ENCODE measurements at places on chromosomes 7 and 10.

- no peak for DNase-seq
Observed at GRCh38 chr7:2139004-2139699, 93.6 kb downstream of the MAD1L1 start.

- DNase-seq, result no peak
Observed at GRCh38 chr10:12186323-12186722, 9.4 kb downstream of the NUDT5 start.

DNA sequence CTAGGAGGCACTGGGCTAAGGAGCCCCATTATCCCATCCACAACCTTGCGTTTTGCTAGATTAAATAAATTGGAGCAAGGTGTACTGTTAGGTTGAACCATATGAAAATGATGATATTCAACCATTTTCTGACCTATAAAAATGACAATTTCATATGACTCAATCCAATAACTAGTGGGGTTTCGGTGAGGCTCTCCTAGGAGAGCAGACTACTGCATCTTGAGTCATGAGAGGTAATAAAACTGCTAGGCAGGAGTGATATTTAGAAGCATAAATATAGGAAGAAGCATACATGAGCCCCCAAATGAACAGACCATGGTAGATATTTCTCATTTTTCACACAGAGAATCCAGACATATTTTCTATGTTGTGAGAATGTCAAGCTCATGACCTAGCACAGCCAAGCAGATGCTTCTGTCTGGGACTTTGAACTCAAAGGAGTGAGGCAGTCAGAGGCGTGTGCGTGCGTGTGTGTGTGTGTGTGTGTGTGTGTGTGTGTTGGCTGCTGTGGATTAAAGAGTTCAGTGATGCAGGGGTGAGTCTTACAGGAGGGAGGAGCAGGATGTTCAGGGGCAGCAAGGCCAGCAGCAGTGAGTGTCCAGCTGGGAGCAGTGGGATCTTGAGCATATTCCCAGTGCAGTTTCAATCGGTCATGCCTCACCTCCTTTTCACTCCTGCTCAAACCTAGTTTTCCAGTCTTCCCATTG is 17.8 kb upstream of the WDR11 start:
- DNase-seq, result no peak

DNA sequence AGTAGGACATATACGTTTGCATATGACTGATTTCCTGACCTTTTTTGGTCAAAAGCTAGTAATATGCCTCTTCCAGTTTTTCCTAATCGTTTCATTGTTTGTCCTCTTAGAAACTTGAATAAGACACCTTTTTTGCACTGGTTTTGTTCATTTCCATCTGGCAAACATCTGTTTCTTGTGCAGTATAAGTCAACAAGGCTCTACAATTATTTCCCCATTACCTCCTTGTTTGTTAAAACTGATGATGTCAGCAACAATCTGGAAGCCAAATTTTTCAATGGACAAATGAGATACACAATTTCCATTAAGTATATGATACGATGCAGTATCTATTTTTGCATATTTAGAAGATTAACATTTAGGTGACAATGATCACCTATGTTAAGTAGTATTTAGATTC is 148.8 kb downstream of the NRBF2 start:
- no peak for DNase-seq

GRCh38 chr7:47091141-47091540 is 490.8 kb downstream of the TNS3 start:
- DNase-seq, result no peak

DNA sequence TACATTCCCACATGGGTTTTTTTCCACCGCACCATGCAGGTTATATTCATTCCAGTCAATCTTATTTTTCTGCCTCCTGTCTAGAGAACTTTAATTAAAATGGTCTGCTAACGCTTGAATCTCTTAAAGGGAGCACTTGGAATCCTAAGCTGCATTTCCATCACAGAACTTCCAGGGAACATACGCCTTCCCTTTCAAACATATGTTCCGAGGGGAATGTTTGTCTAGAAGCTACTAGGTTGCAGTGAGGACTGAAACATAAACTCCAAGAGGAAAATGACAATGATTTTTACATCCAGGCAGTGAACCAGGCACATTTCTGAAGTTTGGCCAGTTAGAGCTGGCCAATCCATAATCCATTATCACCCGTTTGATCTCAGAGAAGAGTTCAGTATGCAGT is 375.5 kb upstream of the NRP1 start:
- no peak for DNase-seq

DNA sequence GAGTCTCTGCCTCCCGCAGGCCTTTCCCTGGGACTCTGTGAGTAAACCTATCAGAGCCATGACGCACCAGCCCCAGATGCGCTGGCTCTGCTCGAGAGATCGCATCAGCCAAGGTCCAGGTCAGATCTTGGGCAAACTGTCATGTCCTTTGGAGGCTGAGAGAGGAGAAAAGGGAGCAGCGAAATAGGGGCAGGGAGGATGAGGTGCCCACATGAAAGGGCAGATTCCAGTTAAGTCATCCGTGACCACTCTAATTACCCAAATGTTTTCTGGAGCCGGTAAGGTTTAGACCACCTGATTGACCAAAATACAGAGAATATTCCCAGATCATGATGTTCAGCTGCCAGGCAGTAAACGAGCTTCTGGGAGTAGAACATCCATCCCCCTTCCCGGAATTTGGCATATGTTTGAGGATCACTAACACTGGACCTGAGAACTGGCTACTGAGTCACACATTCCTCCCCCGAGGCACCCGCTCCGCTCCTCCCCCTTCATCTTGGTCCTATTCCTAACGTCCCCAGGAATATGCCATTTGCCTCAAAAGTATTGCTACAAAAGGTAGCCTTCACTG is 88.0 kb downstream of the FGFR2 start:
- no peak for DNase-seq

DNA sequence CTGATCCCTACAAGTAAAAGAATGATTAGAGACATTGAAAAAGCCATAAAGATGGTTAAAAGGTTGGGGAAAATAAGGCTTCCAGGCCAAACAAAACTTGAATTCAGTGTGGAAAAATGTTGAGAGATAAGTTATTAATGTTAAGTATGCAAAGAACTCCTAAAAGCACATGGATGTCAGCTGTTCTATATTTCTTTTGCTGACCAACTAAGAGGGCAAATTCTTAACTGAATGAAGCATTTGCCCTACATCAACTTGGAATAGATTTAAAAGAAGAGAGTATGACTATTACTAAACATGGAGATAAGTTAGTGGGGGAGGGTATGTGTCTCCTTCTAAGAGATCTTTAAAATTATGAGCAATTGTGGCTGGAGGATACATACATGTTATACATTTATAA is 124.8 kb downstream of the KIAA1217 start:
- DNase-seq, result no peak

DNA sequence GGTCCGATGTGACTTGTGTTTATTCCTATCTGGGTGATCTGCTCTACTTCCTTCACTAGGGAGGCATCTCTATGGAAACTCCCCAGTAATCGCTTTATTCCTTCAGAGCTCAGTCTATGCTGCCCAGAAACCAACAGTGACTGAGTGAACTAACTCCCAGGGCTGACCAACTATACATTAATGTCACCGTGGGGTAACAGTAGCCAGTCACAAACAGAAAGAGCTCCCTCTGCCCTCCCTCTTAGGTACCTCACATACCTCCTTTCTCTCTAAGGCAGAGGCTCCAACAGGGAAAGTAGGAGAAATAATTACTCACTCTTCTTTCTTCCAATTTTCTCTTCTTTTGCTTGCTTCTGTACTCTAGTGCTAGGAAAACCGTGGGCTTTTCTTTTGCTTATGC is 855.0 kb downstream of the REEP3 start:
- no peak for DNase-seq

- DNase-seq, result no peak
Observed at GRCh38 chr10:14356921-14357320, 26.2 kb upstream of the FRMD4A start.
